Activated T-helper 2 cell treated with anti-CD3 and anti-CD28 coated beads, Interferon-gamma antibody, Interleukin-2, Interleukin-4, amounts not matched to agents 10 μg/mL and 5 μg/mL and 100 μg/mL, durations not matched to agents 14 hours and 24 hours and 36 hours (primary cell): ENCODE measurements at places on chromosomes 11 and 22.

- no peak for DNase-seq
Observed at GRCh38 chr11:69707176-69707575, 3.4 kb upstream of the FGF19 start.

DNA sequence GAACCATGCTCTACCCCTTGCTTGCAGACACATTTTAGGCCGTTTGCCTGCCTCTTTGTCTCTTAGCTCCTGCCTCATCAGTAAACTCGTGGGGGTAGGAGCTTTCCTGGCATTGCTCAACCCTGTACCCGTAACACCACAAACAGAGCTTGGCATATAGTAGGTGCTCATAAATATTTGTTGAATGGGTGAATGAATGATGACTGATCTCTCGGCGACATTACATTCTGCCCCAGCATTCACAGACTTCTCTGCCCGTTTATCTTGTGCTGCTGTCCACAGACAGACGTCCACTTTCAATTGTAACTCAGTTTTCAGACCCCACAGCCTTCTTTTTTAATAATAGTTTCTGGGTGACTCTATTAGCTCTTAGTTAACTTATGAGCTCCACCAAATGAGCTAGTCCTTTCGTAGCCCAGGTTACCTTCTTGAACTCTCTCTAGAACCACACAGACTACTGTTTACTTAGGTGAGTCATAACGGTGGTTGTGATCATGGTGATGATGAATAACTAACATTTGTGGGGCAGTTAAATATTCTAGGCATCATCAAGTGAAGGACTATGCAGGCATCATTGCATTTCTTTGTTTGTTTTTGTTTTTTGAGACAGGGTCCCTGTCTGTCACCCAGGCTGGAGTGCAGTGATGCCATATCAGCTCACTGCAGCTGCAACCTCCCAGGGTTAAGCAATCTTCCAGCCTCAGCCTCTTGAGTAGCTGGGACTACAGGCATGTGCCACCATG, 188.4 kb downstream of the ADAMTS15 start:
- DNase-seq, result no peak

DNA sequence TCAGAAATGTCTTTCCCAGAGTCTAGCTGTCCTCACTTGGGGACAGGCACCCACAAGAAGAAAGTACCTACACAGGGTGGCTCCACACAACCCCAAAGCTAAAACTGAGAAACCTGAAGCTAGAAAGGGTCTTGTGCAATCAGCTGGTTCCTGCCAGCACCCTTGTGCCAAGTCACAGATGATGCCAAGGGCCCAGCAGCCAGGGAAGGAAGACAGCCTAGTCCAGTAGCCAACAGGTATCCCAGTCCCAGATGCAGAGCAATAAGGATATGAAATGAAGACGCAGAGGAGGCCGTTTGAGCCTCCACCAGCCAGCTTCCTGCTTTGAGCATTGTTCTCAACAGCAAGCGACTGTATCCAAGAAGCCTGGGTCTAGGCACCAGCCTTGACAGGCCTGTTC, 6.1 kb downstream of the PLEKHA7 start:
- no peak for DNase-seq

DNA sequence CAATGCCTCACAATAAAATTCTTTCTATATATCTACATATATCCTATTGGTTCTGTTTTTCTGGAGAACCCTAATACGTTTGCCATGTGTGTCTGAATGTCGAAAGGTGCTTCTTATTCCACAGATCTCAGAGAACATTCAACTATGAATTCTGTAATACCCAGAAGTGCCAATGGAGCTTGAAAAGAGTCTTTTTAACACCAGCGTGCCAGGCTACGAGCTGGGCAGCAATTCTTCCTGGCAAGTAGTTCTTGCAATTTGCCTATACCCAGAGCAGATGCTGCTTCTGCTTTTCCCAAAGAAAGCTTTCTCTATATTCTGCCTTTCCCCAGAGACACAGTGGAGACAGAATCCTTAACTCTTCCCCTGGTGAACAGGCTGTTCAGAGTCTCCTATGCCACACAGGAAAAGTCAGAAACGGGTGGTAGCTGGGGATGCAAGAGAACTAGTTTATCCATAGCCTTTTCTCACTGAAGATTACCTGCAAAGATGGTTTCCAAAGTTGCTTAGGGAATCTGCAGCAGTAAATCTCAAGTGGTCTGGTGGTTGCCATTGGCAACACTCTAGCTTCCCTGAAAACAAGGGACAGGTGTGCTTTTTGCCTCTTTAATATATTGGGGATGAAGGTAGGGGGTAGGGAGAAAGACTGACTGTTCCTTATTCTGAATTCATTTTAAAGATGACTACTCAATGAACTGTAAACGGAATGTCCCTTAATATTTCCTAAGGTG, 16.8 kb upstream of the PAFAH1B2 start:
- DNase-seq, result no peak

DNA sequence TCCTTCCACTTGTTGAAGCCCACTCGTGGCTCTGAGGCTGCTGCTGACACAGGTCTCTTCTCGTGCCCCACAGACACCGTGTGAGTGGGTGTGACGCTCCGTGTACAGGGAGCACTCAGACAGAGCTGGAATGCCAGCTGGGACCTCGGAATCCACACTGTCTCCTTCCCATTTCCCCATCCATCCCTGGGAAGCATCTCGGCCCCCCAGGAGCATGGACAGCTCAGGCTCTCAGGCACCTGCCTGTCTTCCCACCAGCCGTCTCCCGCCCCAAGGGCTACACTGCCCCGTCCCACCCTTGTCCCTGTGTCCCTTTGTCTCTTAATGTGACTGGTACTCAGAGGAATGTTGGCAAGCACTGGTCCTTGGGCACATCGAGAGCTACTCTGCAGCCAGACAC, 63.8 kb downstream of the ARHGAP8 start:
- no peak for DNase-seq

- no peak for DNase-seq
Observed at GRCh38 chr11:77026221-77026620, 8.0 kb upstream of the B3GNT6 start.

GRCh38 chr11:65898656-65899355, 1.4 kb downstream of the FOSL1 start:
- no peak for DNase-seq

DNA sequence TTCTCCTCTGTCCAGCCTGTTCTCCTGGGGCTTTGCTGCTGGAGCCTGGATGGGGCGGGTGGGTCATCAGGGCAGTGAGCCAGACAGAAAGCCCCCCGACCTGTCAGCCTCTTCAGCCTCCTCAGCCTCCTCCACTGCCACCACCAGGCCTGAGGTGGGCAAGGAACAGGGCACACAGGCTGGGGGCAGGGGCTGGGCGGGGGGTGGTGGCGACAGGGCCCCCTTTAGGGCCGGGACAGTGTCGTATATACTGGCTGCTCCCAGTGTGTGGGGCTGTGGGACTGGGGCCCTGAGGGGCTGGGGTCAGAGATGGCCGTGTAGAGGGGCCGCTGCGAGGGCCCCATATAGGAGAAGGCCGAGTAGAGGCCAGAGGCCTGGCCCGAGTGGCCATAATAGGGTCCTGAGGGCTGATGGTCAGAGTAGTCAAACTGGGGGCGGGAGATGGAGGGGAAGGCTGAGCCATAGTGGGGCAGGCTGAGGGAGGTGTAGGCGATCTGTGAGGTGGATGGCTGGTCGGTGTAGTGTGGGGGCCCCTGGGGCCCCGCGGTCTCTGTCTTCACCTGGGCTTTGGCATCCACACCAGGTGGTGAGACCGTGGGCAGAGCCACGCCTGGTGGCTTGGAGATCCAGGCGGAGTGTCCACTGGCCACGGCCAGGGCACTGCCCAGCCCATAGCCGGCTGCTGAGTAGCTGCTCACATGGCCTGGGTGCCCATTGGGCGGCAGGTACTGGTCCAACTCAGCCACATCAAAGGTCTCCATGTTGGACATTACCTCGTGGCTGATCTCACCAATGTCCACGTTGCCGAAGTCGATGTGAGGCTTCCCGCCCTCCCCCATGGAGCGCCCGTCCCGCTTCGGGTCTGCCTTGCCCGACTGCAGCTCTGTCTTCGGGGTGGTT, 10.8 kb downstream of the SOX10 start:
- no peak for DNase-seq

- DNase-seq, result no peak
Observed at GRCh38 chr11:112884012-112884767, 77.0 kb upstream of the NCAM1 start.
